Activated CD4-positive, CD25-positive, alpha-beta regulatory T cell (primary cell): ENCODE measurements at places on chromosomes 7 and 10.

GRCh38 chr10:61487506-61487905 lies 34.3 kb upstream of the TMEM26 start:
- DNase-seq = no peak

DNA sequence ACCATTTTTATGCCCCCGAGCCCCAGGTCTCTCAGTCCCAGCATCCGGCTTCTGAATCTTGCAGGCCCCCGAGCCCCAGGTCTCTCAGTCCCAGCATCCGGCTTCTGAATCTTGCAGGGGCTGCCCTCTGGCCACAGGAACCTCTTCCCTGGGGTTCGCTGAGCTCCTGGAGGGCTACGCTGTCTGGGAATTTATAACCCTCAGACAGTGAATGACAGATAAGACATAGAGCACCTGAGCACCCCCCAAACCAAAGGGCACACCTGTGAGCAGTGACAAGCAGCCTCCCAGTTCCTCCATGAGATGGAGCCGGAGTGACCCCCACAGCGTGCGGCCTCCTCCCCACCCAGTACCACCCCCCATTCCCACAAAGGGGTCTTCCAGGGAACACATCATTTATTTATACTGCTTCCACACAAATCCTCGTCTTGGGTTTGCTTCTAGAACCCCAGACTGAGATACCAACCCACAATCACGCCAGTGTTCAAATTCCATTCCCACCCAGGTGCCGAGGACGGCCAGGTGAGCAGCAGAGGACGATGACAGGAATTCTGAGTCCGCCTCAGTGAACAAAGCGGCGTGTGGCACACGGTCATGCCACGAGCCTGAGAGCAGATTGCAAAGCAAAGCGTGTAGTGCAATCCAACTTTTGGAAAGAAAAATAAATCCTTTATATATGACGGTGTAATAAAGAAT lies 57.7 kb upstream of the FAM20C start:
- DNase-seq = no peak

- no peak for DNase-seq
Observed at GRCh38 chr10:80442879-80443278, 11.2 kb upstream of the TSPAN14 start.

DNA sequence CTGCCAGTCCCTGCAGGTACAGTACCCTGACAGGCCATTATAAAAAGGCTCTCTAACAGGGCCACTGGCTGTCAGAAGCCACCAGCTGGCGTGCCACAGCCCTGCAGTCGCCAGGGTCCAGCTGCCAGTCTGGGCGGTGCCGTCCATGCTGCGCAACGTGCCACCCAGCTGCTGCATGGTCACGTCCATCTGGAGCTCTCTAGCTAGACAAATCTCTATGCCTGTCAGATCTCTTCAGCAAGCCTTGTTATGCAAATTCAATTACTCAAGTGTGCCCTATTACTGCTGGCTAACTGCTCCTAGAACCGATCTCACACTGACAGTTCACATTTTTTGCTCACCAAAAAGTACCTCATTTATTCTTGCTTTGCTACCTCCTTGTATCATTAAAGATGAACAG lies 75.9 kb downstream of the HIBADH start:
- DNase-seq = no peak

GRCh38 chr7:101705331-101705730 lies 76.2 kb upstream of the MYL10 start:
- DNase-seq = no peak

GRCh38 chr10:101013365-101013825 lies 13.8 kb downstream of the LZTS2 start:
- DNase-seq = no peak

DNA sequence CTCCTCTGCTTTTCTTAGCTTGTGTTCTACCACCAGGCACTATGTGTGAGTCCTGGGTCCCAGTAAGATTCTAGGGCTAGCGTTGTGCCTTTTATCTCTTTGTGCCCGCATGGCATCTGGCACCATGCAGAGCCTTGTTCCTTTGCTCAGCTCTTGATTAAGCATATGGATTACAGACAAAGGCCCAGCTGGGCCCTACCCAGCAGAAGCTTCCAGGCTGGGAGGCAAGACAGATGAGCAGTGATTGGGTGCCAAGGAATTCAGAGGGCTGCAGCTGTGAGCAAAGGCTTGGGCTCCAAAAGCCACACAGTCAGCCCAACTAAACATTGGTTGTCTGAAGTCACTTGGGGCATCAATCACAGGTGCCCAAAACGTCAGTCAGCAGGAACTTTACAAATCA lies 2.0 kb downstream of the ACSM6 start:
- no peak for DNase-seq

GRCh38 chr7:45035893-45036292 lies 35.9 kb downstream of the CCM2 start:
- no peak for DNase-seq

DNA sequence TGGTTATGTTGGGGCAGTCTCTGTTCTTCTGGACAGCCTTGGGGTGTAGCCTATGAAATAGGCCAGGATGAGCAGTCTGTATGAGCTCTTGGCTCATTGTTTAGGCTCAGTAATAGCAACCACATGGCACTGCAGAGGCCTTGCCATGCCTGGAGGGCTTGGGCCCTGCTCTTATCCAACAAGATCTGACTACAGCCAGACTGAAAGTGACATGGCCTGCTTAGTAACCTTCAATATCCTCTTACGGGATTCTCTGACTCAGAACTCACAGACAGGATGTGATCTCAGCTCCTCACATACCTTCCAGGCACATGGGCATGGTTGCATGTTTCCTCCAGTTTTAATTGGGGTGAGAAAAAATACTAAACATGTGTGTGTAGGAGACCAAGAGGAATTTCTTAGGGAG lies 289.3 kb downstream of the PTEN start:
- no peak for DNase-seq

DNA sequence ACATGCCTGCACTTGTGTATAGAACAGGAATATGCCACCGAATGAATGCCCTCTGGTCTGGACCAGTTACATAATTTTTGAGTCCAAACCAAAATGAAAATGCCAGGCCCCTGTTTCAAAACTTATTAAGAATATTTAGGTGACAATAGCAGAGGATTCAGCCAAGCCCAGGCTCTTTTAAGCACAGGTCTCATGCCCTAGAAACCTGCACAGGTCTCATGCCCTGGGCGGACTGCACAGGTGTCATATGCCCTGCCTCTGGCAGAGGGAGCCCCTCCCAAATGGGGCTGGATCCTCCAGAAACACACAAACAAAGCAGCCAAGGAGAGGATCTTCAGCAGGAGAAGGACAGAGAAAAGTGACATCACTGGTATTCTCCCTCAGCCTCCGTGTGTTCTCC lies 605.4 kb upstream of the NRP1 start:
- no peak for DNase-seq

DNA sequence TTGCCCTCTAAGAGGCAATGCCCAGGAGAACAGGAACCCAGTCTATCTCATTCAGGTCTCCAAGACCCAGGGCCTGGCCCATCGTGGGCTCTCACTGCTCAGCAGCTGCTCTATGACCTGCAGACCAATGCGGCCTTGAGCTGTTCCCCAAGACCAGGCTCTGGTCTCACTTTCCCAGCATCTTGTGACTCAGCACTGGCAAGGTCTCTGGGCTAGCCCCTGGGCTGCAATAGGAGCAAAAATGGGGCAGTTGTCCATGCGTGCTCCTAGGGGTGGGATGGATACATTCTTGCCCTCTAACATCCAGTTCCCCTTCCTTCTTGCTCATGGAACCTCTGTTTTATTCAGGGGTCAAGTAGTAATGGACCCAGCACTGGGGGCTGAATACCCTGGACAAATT lies 13.5 kb downstream of the GCK start:
- no peak for DNase-seq

- no peak for DNase-seq
Observed at GRCh38 chr7:46626261-46626660, 705.2 kb upstream of the IGFBP3 start.

DNA sequence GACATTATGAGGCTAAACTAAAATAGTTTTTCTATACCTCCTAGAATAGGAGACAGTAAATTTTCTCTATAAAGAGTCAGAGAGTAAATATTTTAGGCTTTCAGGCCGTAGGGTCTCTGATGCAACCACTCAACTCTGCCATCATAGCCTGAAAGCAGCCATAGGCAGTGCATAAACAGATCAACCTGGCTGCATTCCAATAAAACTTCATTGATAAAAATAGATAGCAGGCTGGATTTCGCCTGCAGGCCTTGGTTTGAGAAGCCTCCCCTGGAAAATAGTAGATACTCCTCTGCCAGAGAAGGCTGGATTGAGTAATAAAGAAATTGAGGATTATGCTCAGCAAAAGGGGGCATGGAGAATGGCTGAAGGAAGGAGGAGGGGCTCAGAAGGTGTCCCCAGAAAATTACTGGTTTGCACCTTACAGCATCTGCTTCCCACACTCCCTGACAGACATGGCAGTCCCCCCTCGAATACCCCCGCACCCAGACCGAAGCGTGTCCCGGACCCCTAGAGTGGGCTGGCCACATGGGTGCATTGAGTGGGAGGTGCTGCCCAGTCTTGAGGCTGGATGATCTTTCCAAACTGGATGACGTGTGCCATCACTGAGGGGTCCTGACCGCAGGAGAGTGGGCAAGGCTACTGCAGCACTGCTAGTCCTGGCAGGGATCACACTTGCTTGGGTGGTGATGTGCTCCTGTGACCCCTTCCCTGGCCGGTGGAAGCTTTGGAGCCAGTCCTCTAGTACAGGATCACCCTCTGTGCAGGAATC lies 126.6 kb downstream of the PTPN20 start:
- no peak for DNase-seq

- no peak for DNase-seq
Observed at GRCh38 chr7:22469371-22470143, 30.4 kb downstream of the STEAP1B start.

DNA sequence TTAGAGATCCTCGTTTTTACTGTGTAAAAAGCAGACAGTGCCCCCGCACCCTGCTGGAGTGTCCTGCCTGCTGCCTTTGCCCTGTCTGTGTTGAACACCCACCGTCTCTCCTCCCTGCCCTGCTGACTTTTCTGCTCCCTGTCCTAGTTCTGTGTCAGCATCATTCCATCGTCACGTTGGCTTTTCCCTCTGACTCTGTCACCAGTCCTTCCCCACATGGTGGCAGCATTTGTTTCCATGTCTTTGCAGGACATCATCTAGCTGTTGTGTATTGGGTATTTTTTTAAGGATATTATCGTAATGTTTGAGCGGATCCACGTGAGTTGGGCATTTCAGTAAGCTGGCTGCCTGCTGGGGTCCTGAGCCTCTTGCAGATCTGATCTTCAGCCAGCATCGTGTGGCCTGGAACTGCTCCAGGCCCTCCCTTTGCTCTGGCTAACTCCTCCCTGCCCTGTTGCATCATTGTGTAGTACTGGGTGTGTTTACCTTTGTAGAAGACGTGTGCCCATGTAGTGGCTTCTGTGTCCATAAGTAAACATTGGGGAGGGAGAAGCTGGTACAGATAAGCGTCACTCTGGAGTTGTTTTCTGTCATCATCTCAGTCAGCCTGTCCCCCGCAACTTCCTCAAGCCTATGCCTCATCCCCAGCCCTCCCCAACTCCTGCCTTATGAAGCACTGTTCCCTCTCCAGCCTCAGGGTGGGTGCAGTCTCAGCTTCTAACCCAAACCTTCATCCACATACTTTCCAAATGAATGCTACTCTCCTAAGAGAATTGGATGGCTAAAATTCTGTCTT lies 44.3 kb downstream of the TRRAP start:
- no peak for DNase-seq

- DNase-seq = no peak
Observed at GRCh38 chr7:1823376-1824150, 153.5 kb downstream of the ELFN1 start.

DNA sequence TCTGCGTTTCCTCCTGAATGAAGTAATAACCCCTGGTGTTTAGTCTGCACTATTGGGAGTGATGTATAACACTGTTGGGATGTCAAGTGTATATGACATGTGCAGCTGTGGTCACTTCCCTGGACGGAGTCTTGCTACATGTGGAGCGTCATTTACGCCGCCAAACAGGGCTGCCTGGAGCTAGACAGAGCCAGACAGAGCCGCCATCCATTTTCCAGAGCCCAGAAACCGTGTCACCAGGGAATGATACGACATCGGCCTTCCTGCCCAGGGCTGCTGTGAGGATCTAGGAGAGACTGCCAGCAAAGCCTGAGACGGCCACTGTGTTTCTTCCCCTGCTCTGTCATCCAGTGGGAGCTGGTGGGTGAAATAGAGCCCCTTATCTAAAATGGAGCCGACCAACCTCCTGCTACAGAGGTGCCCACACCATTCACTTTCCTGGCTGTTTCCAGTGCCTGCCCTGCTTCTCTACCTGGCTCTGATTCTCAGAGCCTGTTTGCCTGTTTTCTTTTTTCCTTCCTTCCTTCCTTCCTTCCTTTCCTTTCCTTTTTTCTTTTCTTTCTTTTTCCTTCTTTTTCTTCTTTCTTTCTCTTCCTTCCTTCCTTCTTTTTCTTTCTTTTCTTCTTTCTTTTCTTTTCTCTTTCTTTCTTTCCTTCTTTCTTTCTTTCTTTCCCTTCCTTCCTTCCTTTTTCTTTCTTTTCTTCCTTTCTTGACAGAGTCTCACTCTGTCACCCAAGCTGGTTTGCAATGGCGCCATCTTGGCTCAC lies 13.3 kb upstream of the FGFR2 start:
- no peak for DNase-seq

DNA sequence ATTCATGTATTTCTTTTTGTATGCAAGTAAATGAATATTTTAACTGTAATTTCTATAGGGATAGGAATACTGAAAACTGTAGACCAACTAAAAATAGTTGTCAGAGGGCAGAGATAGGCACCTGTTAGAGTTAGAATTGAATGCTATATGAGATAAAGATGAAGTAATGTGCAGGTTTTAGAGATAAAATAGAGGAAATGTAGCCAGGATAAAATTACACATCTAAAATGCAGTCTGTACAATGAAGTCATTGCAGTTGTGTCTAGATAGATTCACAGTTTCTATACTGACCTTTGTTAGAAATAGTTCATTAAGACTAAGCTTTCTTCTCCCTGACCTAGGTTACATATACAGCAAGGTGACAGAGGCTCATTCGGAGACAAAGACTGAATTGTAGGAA lies 46.2 kb downstream of the SMNDC1 start:
- DNase-seq = no peak

DNA sequence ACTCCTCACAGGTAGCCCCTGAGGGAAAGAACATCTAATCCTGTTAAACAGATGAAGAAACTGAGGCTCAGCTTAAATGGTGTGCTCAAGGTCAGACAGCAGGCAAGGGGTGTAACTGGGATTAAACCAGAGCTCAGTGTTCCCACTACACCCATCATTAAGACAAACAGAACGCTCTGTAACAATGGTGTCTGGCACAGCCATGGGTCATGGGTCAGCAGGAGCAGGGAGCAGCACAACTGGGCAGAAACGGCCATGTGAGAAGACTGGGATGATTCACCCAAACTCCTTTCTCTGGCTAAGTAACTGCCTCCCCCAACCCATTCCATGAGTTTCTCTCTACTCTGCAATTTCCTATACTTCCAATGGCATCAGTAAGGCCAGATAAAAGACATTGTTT lies 85.5 kb upstream of the PDE1C start:
- DNase-seq = no peak

- no peak for DNase-seq
Observed at GRCh38 chr7:106134241-106134640, 22.1 kb upstream of the SYPL1 start.

DNA sequence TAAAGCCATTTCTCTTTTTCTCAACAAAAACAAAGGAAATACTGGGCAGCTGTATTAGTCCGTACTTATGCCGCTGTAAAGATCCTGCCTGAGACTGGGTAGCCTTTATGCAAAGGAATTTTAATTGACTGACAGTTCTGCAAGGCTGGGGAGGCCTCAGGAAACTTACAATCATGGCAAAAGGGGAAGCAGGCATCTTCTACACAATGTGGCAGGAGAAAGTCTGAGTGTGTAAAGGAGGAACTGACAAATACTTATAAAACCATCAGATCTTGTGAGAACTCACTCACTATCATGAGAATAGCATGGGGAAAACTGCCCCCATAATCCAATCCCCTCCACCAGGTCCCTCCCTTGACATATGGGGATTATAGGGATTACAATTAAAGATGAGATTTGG lies 264.3 kb downstream of the SEMA3A start:
- no peak for DNase-seq
